Fibroblast of lung (primary cell): ENCODE measurements at places on chromosomes 13 and 19. TPM values are rescaled to one million over a fixed set of nuclear protein-coding genes. Genes with fewer than 3 reads are reported as not detected.

- DNase-seq: peak; percentile 47
These were observed 642.1 kb upstream of the ARGLU1 start for GRCh38 chr13:107209824-107210722.

DNA sequence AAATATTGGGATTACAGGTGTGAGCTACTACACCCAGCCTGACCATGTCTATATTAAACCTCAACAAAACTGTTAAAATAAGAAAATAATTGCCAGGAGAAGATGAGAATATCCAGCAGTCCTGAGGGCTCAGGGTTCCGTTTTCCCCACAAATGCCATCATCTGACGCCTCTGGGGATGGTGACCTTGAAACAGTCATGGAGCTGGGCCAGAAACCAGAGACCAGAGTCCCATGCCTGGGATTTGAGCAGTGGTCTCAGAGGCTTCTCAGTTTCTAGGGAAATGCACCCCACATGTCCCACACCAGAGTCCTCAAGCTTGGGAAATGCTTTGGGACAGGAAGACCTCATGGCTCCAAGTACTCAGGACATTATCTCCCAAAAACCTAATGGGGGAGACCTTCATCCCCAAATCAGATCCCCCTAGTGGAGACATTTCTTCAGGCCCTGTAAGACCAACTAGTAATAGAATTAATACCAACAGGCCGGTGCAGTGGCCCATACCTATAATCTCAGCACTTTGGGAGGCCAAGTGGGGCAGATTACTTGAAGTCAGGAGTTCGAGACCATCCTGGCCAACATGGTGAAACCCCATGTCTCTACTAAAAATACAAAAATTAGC, 2.9 kb upstream of the MAP1S start:
- no peak for DNase-seq

GRCh38 chr19:58387338-58388174, 487 bp downstream of the RPS5 start:
- DNase-seq: no peak

ZSCAN4 gene
- not detected in 2 replicates for polyA plus RNA-seq

GRCh38 chr13:94994506-94994905, 282.2 kb upstream of the SOX21 start:
- DNase-seq: no peak
